ENCODE measurements at places on chromosomes 2 and 18.

DNA sequence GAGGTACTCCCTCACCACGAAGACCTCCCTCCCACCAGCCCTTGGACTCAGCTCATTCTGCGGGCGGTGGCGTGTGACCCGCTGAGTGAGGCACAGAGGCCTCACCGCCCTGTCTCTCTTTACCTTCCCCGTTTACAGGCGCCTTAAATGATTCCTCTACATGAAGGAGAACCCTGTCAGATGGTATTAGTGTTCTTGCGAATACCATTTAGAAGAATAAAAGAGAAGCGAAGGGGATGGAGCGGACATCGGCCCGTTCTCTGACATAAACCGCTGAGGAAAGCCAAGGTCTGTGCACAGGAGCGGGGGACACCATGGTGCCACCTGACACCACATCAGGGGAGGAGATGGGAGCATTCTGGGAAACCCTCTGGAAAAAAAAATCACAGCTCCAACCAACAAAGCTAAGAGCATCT, 179.8 kb downstream of the HDAC4 start:
- no peak overlapping the region for H3K4me3 ChIP-seq
- H3K27ac ChIP-seq, result no peak overlapping the region
- no peaks in the 10 kb centered on the region for H3K36me3 ChIP-seq
- H3K27me3 ChIP-seq, result no peaks in the 10 kb centered on the region
- peaks cover 70% of the 10 kb centered on the region for H3K4me1 ChIP-seq

- no peak overlapping the region for H3K4me3 ChIP-seq
- DNase-seq, result no peak
- no peaks in the 10 kb centered on the region for H3K36me3 ChIP-seq
- H3K4me1 ChIP-seq, result no peaks in the 10 kb centered on the region
These were observed 205.7 kb downstream of the EN1 start for GRCh38 chr2:118641711-118642110.

GRCh38 chr2:226649871-226650660, 149.6 kb downstream of the IRS1 start:
- H3K27me3 ChIP-seq, result no peaks in the 10 kb centered on the region
- DNase-seq, result no peak
- peaks cover 7% of the 10 kb centered on the region for H3K4me1 ChIP-seq
- no peak overlapping the region for H3K27ac ChIP-seq
- no peak overlapping the region for H3K4me3 ChIP-seq

GRCh38 chr2:78999406-78999805, 26.1 kb upstream of the REG3G start:
- no peaks in the 10 kb centered on the region for H3K4me1 ChIP-seq
- peaks cover 7% of the 10 kb centered on the region for H3K36me3 ChIP-seq
- H3K4me3 ChIP-seq, result no peak overlapping the region
- H3K27me3 ChIP-seq, result peaks cover 1% of the 10 kb centered on the region

DNA sequence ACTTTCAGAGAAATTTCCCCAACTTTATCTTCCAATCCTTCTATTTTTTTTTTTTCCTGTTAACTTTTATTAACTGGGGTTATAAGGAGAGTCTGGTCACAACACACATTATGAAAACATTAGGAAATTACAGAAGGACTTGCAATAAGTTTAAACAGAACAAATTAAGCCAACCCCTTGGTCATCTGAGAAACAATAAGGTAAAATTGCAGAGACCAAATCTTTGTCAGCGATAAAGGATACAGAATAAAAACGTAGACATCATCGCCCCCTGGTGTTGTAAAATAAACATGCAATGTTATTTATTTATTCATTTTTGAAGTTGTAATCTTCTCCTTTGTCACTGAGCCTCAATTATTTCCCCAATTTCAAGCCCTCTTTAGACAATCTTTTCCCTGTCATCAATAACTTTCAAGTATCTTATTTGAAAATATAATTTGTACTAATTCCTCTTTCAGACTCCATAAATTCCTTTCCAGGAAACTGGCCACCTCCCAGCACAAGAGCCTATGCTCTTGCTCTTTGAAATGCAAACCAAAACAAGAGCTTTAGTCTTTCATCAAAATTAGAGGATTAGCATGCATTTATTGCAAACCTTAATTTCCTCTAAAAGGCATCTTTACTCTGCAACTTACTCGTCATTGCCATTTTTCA, 19.5 kb downstream of the G6PC2 start:
- DNase-seq, result no peak
- H3K4me3 ChIP-seq, result no peak overlapping the region
- H3K27me3 ChIP-seq, result peaks cover 13% of the 10 kb centered on the region
- peaks cover 4% of the 10 kb centered on the region for H3K4me1 ChIP-seq

- peaks cover under 1% of the 10 kb centered on the region for H3K4me1 ChIP-seq
- no peak overlapping the region for H3K27ac ChIP-seq
- no peak overlapping the region for H3K4me3 ChIP-seq
- no peak for DNase-seq
These were observed 75.4 kb upstream of the IGFBP5 start for GRCh38 chr2:216770717-216771116.

GRCh38 chr2:102686479-102687439, 67.4 kb downstream of the SLC9A2 start:
- H3K4me3 ChIP-seq, result no peak overlapping the region
- no peaks in the 10 kb centered on the region for H3K36me3 ChIP-seq
- H3K27ac ChIP-seq, result no peak overlapping the region

- peaks cover 23% of the 10 kb centered on the region for H3K4me1 ChIP-seq
- peaks cover 29% of the 10 kb centered on the region for H3K36me3 ChIP-seq
- H3K27ac ChIP-seq, result no peak overlapping the region
- no peak overlapping the region for H3K4me3 ChIP-seq
These were observed 6.4 kb downstream of the DPP4 start for GRCh38 chr2:162067596-162067995.

GRCh38 chr2:207459990-207460757, 69.6 kb upstream of the CREB1 start:
- H3K27me3 ChIP-seq, result peaks cover 7% of the 10 kb centered on the region
- H3K27ac ChIP-seq, result no peak overlapping the region
- H3K36me3 ChIP-seq, result no peaks in the 10 kb centered on the region
- no peak overlapping the region for H3K4me3 ChIP-seq

GRCh38 chr2:98280376-98281102, 65.7 kb upstream of the CNGA3 start:
- H3K36me3 ChIP-seq, result no peaks in the 10 kb centered on the region
- no peak overlapping the region for H3K4me3 ChIP-seq
- DNase-seq, result no peak
- no peak overlapping the region for H3K27ac ChIP-seq
- H3K27me3 ChIP-seq, result peaks cover 29% of the 10 kb centered on the region

- DNase-seq, result no peak
- no peak overlapping the region for H3K27ac ChIP-seq
- H3K36me3 ChIP-seq, result no peaks in the 10 kb centered on the region
- H3K27me3 ChIP-seq, result peaks cover 30% of the 10 kb centered on the region
- H3K4me1 ChIP-seq, result no peaks in the 10 kb centered on the region
These were observed 58.2 kb upstream of the PKDCC start for GRCh38 chr2:41989501-41990180.

DNA sequence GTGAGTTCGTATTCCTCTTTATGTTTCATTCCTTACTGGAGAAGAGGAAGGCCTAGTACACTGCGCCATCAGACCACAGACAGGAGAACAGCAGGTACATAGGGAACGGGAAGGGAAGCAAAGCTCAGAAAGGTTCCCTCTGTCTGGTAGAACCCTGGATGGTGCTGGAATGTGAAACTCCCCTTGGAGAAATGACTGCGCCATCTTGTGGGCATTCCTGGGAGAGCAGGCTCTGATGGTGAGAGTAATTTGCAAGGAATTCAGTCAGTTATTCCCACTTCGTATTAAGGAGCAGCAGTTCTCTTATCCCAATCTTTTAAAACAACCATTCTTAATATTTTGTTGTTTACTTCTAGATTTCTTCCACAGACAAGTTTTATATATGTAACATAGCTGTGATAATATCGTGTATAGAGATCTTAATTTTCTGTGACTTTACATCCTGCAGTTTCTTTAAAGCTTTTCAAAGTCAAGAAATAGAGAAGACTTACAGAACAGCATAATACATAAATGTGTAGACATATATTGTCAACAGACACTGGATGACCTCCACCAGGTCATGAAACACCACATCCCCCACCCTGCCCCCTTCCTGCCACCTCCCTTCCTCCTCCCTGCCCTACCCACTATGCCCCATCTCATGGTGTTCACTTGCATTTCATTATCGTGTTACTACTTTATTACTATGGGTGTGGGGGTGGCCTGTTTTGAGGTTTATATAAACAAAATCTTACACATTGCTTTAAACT, 83.9 kb downstream of the ARHGEF4 start:
- no peaks in the 10 kb centered on the region for H3K4me1 ChIP-seq
- peak; percentile 75 for DNase-seq
- H3K36me3 ChIP-seq, result no peaks in the 10 kb centered on the region
- no peak overlapping the region for H3K4me3 ChIP-seq
- no peak overlapping the region for H3K27ac ChIP-seq
- H3K27me3 ChIP-seq, result no peaks in the 10 kb centered on the region

GRCh38 chr18:31454066-31454708, 6.6 kb downstream of the DSG3 start:
- peaks cover 6% of the 10 kb centered on the region for H3K27me3 ChIP-seq
- no peak for DNase-seq
- no peak overlapping the region for H3K27ac ChIP-seq
- H3K4me1 ChIP-seq, result no peaks in the 10 kb centered on the region
- no peak overlapping the region for H3K4me3 ChIP-seq
- H3K36me3 ChIP-seq, result no peaks in the 10 kb centered on the region

DNA sequence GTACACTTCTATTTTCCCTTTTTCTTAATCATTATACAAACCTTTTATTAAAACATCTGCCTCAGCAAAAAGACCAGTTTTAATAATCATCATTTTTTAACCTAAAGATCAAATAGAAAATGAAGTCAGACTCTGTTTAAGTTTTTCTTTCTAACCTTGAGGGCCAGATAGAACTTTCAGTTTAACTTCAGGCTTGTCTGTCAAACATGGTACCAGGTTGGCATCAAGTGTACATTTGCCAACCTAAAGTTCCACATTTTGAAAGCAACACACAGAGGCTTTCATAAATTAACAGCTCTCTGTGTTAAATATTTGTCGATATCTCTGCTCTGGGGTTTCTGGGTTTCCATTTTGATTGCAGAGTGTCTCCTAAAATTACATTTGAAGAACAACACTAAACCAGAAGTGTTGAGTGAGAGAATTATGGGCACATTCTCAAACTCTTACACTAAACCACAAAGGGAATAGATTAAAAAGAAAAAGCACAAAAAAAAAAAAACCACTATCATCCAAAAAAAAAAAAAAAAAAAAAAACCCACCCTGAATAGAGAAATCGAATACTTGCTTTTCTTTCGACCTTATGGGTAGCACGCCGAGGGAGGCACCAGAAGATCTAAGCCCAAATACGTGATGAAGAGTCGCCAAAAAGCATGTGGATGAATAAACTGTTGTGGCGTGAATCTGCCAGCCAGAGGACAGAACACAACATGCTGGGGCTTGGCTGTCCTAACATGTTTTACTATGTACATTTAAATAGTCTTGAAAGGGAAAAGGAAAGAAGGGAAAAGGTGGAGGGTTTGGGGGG, 166.2 kb downstream of the TCF4 start:
- H3K4me1 ChIP-seq, result peaks cover 11% of the 10 kb centered on the region
- no peaks in the 10 kb centered on the region for H3K36me3 ChIP-seq
- no peak for DNase-seq
- H3K27me3 ChIP-seq, result peaks cover 7% of the 10 kb centered on the region

GRCh38 chr2:176398243-176399073, 129.2 kb downstream of the MTX2 start:
- no peak overlapping the region for H3K27ac ChIP-seq
- no peaks in the 10 kb centered on the region for H3K36me3 ChIP-seq
- peaks cover 52% of the 10 kb centered on the region for H3K27me3 ChIP-seq
- no peak for DNase-seq
- H3K4me1 ChIP-seq, result no peaks in the 10 kb centered on the region

DNA sequence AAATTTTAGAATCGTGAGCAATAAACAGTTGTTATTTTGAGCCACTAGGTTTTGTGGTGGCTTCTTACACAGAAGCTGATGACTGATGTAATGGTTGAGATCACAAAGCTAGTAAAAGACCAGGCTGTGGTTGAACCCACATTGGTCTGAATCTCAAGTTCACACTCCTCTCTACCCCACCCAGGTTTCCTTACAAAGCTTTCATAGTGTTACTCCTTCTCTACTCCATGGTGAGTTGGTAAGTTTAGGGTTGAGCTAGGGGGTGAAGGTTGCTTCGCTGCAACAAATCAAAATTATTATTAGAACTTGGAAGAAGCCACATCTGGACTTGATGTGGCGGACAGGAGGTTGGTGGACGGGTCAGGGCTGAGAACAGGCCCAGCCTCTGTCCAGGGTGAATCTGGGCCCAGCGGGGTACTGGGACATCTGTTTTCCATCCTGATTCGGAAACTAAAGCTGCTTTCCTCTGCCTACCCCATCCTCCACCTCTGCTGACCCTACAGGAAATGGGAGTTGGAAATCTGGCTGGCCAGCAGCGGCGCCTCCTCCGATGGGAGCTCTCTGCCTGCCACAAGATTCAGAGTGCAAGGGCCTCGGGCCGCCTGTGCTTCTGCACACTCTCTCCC, 86.3 kb downstream of the ZFP36L2 start:
- no peaks in the 10 kb centered on the region for H3K36me3 ChIP-seq
- no peak for DNase-seq
- H3K4me1 ChIP-seq, result peaks cover 60% of the 10 kb centered on the region
- H3K27me3 ChIP-seq, result no peaks in the 10 kb centered on the region

DNA sequence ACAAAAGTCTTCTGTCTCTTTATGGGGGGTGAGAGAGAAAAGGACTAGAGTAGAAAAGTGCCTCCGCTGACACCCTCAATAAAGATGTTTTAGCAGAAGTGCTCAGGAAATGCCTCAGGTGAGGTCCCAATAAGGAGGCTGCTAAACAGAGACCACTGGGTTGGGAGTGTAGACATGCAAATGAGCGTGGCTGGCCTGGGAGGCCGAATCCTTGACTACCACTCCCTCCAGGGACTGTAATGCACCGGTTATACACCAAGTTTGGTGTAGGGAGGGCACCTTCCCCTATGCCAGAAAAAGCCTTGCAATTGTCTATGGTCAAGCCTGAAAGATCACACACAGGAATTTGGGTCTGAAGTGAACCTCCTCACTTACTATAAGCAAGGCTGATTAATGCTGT, 1.8 kb downstream of the TMX3 start:
- peaks cover 19% of the 10 kb centered on the region for H3K36me3 ChIP-seq
- peak overlapping the region; percentile 98 for H3K4me3 ChIP-seq
- H3K4me1 ChIP-seq, result peaks cover 25% of the 10 kb centered on the region

- peaks cover 26% of the 10 kb centered on the region for H3K27me3 ChIP-seq
- no peak overlapping the region for H3K4me3 ChIP-seq
- no peak for DNase-seq
- H3K36me3 ChIP-seq, result no peaks in the 10 kb centered on the region
- H3K27ac ChIP-seq, result no peak overlapping the region
These were observed 157.6 kb downstream of the LPIN1 start for GRCh38 chr2:11904029-11904428.

DNA sequence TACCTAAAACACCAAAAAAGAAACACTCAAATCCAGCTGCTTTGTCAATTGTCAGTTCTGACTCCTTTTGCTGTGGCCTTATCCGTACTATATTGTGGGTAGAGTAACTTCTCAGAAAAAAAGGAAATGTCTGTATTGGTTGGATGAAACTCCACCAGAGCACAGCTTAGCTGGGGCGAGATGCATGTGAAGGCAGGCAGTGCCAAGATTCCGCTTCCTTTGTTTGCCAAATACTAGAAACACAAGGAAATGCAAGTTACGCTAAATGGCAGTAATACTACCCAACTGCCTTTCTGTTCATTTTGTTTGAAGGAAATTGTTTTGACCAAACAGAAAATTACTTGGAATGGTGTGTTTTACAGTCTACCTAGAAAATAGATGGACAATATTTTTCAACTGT, 10.0 kb downstream of the KLF11 start:
- no peaks in the 10 kb centered on the region for H3K4me1 ChIP-seq
- H3K36me3 ChIP-seq, result peaks cover 6% of the 10 kb centered on the region
- DNase-seq, result no peak
- no peak overlapping the region for H3K27ac ChIP-seq
- H3K4me3 ChIP-seq, result no peak overlapping the region

GRCh38 chr2:220263300-220263699, 635.9 kb downstream of the SLC4A3 start:
- no peak for DNase-seq
- no peaks in the 10 kb centered on the region for H3K4me1 ChIP-seq
